ENCODE measurements at places on chromosomes 12 and 14.
A peak's percentile ranks its signal among the peaks of the same experiment; 100 is the strongest.

GRCh38 chr14:52012635-52013034 is 23.3 kb downstream of the RTRAF start:
- no peak for DNase-seq

- no peak for DNase-seq
Measured at GRCh38 chr12:132836795-132837331, 8.2 kb upstream of the GOLGA3 start.

- peak; percentile 93 for DNase-seq
Measured at GRCh38 chr14:92507174-92507768, 6.3 kb upstream of the RIN3 start.

DNA sequence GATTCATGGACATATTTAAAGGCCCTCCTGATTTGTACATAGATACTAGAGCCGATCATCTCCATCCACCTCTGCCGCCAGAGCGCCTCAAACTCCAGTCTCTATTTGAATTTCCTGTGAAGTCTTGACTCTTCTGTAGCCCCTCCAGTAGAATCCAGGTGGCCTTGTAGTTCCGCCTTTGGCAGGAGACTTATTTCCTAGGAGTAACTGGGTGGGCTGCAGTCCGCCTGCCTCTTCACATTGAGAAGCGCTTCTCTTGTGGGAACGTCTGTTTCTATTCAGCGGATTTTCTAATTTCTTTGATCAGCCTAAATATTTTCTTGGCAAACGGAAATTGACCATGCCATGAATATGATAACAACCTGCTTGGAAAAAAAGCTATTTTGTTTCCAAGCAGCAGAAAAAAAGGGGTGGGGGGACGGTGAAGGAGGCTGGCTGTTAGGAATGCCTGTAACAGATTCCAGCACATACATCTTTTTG is 9.0 kb upstream of the SIX1 start:
- peak; percentile 46 for DNase-seq

DNA sequence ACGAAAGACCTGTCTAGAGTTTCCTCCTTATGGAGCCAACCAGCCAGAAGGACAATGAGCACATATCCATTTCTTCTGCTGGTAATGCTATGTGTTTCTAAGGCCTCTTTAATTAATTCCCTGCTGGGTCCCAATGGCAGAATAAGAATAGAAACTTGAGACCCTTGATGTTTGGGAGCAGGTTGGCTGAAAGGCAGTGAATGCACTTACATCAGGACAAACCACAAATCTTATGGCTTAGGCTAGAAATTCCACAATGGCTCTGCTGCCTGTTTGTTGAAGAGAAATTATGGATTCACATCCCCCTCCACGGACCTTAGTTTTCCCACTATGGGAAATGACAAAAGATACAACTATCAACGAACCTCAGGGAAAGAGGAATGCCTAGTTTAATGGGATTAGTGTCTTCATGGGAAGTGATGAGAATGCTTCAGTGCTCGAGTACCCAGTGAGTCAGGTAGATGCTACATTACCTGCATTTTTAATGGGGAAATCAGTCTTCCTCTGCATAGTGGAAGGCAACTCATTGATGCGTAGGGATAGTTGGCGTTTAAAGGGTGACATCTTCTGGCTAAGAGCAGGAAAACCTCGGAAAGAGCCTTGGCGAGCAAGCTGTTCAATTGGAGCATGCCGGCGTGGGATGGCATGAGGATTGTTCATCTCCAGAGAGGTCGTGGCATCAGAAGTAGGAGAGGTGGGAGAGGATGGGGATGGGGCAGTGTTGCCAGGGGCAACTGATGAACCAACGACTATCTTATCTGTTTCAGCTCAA is 46.5 kb downstream of the PAPLN start:
- DNase-seq, result peak; percentile 38

DNA sequence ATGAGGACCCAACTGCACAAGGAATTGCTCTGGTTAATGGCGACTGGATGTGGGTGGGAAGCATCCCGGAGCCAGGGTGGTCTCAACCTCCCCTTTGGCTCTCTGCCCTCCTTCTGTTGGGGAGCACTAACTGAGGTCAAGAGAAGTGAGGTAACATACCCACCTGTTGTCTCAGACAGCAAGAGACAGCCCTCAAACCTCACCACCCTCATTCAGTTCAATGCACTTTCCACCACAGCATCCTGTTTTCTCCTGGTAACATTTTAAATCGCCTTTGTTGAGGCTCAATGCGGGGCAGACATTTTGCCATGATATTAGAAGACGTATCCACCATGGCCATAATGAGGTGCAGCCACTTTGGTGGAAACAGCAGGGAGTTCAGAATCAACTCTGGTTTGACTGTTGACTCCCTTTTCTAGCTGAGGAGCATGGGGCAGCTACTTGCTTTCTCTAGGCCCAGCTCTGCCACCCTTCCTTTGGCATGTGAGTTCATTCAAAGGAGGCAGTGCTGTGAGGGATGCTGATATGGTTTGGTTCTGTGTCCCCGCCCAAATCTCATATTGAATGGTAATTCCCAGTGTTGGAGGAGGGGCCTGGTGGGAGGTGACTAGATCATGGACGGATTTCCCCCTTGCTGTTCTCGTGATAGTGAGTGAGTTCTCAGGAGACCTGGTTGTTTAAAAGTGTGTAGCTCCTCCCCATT is 338.6 kb downstream of the PCNX1 start:
- DNase-seq, result no peak

DNA sequence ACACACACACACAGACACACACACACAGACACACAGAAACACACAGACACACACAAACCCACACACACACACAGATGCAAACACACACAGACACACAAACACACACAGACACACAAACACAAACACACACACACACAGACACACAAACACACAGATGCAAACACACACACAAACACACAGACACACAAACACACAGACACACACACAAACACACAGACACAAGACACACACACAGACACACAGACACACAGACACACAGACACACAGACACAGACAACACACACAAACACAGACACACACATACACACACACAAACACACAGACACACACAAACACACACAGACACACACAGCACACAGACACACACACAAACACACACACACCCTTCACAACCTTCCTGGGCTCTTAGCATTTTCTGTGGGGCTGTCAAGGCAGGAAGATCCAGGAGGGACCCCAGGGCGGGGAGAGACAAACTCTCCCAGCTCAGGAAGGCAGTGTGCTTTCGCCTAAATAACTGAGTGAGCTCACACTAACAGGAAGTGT is 24.2 kb upstream of the INF2 start:
- DNase-seq, result no peak

DNA sequence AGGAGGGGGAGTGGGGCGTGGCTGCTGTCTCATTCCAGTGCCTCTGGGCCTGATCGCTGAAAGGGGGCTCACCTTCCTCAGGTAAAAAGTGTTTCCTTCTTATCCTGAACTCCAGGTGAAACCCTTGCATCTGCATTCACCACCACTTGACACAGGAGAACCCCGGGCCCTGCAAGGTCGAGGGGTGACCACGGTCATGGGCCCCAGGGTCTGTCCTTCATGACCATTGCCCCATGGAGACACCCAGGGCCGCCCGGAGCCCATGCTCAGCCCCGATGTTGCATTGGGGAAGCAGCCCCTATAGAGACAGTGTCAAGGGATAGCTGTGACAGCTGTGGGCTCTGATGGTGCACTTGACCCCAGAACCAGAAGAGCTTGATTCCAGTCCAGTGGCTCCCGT is 34.4 kb upstream of the DYNC1H1 start:
- no peak for DNase-seq

GRCh38 chr14:85943192-85943591 is 413.2 kb downstream of the FLRT2 start:
- no peak for DNase-seq

GRCh38 chr14:70845601-70846000 is 36.3 kb upstream of the MAP3K9 start:
- DNase-seq, result no peak

GRCh38 chr12:9736936-9737705 is 4.2 kb upstream of the CLECL1 start:
- DNase-seq, result no peak

GRCh38 chr12:128970110-128970509 is 116.8 kb downstream of the GLT1D1 start:
- DNase-seq, result no peak

- DNase-seq, result no peak
Measured at GRCh38 chr14:63134801-63135200, 69.4 kb upstream of the RHOJ start.

DNA sequence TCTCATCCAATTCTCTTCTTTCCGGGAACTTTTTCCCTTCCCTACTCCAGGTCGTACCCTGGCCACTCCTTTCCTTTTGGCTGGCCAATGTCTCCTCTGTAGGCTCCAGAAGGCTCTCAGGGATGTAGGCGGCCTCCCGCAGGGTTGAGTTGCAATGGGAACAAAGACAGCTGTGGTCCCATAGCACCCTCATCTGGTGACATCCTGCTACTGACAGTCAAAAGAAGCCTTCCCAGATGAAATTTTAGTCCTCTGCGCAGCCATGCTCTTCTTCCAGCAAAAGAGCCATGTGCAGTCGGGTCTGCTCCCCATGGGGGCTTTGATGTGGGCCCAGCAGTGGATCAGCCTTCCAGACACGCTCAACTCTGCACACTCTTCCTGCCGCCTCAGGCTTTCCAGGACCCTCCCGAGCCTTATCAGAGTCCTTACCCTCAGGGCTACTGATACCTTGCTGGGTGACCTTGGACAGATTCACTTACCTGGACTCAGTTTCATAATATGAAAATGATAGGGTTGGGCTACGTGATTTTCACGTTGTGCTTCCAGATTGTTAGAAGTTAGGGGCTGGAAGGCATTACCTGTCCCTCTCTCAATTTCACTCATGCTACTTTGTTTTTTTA is 5.5 kb upstream of the CELA1 start:
- DNase-seq, result peak; percentile 44

GRCh38 chr14:105497671-105498429 is 6.8 kb downstream of the TEDC1 start:
- no peak for DNase-seq

DNA sequence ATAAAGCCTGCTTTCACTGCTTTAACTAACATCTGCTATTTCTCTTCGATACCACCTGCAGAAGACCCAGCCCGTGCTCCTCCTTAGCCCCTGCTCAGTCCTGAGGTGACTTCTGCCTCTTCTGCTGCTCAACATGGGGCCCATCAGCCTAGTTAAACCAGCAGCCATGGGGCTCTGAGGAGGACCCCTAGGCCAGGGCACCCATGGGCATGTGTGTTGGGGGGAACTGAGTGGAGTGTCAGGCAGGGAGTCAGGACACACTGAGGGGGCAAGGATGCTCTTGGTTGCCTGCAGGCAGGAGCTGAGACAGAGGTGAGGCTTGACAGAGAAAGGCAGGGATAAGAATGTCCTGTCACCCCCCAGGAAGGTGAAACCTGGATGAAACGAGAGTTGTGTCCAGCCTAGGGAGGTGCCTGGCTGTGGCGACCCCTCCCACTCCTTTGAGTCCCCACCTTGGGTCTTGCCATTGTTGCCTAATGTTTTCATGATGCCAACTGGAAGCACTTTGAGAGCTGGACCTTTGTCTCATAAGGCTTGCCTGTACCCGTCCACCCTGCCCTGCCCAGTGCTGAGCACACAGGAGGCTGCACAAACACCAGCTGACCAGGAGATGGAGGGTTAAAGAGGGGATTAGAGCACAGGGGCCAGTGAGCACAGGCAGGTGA is 12.5 kb upstream of the RABGGTA start:
- DNase-seq, result no peak
